ENCODE measurements at places on chromosomes 7 and 10.
A peak's percentile ranks its signal among the peaks of the same experiment; 100 is the strongest.

DNA sequence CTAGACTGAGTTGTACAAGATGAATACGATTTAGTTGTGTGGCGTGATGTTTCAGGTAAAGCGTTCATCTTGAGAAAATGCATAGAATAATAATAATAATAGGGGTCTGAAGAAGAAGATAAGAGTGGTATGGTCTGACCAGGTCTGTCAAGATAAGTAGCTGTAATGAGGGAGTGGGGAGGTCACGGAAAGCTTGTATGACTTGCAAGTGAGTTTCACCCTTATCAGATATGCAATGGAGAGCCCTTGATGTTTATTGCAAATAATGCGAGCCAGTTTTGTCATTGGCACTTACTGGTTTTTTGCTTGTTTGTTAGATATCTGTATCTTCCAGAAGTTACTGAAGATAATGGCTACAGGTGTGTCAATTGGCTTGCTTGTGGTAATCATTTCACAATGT is 611.5 kb downstream of the CNTNAP2 start:
- DNase-seq: no peak

DNA sequence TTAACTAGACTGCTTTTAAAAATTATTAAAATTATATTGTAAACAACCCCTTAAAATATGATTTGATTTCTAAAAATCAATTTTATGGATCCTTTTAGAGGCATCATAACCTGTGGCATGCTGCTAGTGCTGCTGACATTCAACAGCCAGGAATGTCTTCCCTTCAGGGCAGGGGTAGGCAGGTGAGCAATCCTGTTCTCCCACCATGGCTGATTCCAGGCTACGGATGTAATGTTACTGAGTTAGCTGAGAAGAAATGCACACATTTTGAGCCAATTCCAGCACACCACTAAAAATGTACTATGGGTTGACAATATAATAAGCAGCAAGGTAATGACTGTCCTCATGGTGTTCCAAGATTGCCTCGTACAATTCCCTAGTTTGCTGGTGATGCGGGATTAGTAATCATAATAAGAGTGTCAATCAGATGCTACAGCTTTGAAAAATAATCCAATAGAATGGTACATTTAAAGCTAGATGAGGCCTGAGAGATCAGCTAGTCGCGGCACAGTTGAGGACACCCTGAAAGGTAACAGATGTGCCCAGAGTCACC is 108.7 kb upstream of the PRR15 start:
- no peak for DNase-seq

DNA sequence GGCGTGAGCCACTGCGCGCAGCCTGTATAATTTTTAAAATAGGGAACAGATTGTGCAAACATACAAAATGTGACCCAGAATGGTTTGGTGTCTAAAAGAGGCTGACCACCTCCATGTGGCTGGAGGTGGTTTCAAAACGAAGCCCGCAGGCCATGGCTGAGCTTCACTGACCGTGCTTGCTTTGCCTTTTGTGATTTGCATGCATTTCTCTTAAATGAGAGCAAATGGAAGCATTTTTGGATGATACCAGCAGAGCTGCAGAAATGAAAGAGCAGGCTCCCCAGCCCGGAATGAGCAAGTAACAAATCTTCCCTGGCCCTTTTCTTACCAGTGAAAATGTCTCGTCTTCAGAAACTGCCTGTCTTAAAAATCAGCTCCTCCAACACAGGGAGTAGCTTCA is 239.9 kb downstream of the CAMK1D start:
- DNase-seq: no peak

DNA sequence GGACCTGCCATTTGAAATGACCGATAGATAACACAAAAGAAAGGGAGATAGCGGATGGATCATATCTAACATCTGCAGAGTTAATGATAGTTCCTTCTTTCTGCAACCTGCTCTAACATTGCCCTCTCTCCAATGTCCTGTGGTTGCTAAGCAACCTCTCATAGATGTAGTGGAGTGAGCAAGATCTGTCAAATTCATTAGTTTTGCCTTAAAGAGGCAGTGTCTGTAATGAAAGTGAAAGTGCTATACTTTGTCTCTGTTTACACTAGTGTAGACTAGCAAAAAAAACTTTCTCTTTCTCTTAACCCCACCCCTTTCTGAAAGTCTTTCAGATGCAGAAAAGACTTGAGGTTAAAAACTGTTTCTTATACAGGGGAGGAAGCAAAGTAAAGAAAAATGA is 1196.9 kb downstream of the SORCS3 start:
- DNase-seq: no peak

DNA sequence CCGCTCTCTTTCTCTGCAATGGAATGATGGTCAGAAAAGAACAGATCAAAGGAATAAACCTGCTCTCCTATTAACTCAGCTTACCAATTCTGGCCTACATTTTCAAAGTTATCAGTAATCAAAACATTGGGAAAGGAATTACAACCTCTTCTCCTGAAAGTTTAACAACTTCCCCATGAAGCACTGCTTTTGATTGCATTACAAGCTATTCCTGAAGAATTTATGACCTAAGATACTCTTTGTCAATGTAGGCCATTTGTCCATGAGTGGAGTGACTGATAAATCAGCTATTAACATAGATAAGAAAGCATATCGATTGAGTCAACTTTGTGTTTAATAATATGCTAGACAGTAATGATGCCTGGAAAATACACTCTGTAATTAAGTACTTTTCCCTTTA is 271.7 kb upstream of the C7orf33 start:
- DNase-seq: no peak

DNA sequence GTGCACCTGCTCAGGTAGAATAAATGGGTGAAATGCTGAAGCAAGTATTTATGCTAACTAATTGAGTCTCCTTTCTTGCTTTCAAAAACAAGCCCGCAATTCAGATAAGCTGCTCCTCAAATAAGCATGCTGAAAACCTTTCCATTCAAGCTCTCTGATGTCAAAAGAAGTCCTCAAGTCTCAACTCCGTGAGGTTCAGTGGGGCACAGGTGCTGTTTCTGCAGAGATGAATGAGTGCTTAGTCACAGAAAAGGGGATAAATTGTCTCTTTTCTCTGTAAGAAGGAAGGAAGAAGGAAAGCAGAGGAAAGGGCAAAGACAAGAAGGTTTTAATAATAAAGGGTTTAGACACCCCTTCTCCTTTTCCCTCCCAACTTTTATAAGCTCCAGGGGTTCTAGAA is 229.8 kb upstream of the NPY start:
- no peak for DNase-seq

GRCh38 chr7:130113887-130114286 is 43.6 kb downstream of the KLHDC10 start:
- DNase-seq: no peak

- DNase-seq: no peak
Measured at GRCh38 chr10:79243181-79244067, 103.8 kb upstream of the PPIF start.

- DNase-seq: no peak
Measured at GRCh38 chr10:12705943-12706342, 295.6 kb downstream of the CCDC3 start.

DNA sequence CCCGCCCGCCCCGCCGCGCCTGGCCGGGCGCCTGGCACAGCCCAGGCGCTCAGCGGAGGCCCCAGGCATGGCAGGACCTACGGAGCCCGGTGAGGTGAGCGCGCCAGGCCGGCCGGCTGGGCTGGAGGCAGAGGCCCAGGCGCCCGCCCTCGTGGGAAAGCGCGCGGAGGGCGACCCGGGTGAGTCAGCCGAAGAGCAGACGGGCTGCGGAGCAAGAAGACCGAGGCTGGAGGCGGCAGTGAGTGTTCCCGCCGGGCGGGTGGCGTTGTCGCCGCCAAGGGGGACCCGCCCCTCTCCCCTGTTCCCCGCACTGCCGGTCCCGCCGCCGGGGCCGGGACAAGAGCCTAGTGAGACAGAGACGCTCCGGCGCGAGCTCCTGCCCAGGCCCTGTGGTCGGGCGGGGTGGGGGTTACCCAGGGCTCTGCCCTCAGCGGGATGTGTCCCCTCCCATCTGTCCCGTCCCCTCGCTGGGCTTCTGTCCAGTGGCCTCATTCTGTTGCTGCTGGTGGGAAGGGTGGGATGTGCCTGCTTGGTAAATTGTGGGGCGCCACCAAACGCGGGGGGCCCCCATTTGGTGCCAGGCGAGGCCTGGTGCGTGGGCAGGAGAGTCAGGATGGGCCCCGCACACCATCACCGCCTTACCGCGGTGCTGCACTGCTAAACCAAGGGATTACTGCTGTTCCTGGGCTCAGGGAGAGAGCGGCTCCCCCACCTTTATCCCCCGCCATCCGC is 17.0 kb upstream of the NODAL start:
- peak; percentile 26 for DNase-seq

DNA sequence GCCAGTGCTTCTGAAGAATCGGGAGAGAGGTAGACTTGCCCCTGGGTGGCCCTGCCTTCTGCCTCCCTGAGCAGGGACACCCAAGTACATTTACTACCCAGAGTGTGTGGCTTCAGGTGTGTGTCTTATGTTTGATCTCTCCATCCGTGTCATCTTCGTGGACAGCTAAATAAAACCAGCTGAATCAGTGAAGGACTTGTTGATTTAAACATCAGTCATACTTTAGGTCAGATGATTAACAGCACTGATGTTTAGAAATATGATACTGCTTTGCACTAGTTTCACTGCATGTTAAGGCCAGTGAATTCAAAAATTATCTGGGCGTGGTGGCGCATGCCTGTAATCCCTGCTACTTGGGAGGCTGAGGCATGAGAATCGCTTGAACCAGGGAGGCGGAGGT is 4.0 kb downstream of the MTG1 start:
- no peak for DNase-seq

- DNase-seq: no peak
Measured at GRCh38 chr10:43688348-43688892, 39.7 kb upstream of the ZNF32 start.

- no peak for DNase-seq
Measured at GRCh38 chr7:142890874-142891485, 5.4 kb upstream of the TRPV6 start.

- no peak for DNase-seq
Measured at GRCh38 chr10:3493621-3494020, 291.4 kb downstream of the KLF6 start.

GRCh38 chr7:154914308-154914995 is 88.5 kb downstream of the PAXIP1 start:
- no peak for DNase-seq

- DNase-seq: no peak
Measured at GRCh38 chr10:81570878-81571794, 303.9 kb upstream of the NRG3 start.

DNA sequence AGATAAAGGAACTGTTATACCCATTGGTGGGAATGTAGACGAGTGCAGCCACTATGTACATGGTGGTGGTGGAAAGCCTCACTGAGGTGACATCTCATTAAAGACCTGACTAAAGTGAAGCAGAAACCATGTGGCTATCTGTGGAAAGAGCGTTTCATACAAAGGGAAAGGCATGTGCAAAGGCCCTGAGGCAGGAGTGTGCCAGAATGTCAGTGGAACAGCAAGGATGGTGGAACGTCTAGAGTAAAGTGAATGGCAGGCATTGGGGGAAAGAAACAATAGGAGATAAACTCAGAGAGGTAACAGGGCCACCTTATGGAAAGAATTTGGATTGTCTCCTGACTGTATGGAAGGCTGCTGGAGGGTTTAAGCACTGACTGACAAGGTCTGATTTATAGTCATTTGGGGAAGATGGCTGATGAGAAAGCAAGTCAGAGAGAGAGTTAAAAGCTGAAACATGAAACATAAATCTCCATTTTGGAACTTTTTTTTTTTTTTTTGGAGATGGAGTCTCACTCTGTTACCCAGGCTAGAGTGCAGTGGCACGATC is 245.7 kb downstream of the STK31 start:
- DNase-seq: no peak

- DNase-seq: no peak
Measured at GRCh38 chr10:11810973-11811372, 12.2 kb upstream of the PROSER2 start.

GRCh38 chr10:73467206-73467605 is 28.6 kb downstream of the PPP3CB start:
- DNase-seq: no peak

DNA sequence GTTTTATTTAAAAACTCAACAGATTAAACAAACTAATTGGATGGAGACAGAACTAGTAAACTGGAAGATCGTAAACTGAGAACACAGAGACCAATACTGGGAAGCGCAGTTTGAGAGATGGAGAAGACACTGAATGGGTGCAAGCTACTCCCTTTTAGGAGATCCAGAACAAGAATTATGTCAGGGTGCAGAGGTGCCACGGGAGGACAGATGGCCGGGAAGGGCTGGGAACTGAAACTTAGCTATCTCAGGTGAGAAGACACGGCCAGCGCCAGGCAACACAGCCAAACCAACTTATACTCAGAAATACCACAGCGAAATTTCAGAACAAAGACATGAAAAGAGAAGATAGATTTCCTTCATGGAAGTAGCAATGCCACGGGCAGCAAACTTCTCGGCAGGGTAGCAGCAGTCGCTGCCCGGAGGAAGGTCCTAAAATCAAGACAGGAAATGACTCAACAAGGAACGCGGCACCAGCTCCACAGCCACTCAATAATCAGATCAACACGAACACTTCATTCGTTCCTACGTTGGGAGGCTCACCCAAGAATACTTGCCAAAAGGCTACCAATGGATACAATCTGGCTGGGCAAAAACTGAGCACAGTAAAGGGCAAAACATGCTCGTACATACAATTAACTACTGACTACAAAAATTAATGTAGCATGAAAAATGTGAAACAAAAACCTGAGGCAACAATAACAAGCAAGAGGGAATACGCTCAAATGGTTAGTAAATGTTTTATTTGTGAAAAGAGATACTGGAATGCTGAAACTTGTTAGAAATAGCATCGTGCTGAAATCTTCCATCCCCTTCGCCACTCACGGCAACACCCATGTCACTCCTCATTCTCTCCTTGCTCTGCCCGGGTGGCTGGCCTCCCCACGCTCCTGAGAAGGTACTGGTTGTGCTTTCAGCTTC is 2.2 kb upstream of the LRRC27 start:
- DNase-seq: no peak

DNA sequence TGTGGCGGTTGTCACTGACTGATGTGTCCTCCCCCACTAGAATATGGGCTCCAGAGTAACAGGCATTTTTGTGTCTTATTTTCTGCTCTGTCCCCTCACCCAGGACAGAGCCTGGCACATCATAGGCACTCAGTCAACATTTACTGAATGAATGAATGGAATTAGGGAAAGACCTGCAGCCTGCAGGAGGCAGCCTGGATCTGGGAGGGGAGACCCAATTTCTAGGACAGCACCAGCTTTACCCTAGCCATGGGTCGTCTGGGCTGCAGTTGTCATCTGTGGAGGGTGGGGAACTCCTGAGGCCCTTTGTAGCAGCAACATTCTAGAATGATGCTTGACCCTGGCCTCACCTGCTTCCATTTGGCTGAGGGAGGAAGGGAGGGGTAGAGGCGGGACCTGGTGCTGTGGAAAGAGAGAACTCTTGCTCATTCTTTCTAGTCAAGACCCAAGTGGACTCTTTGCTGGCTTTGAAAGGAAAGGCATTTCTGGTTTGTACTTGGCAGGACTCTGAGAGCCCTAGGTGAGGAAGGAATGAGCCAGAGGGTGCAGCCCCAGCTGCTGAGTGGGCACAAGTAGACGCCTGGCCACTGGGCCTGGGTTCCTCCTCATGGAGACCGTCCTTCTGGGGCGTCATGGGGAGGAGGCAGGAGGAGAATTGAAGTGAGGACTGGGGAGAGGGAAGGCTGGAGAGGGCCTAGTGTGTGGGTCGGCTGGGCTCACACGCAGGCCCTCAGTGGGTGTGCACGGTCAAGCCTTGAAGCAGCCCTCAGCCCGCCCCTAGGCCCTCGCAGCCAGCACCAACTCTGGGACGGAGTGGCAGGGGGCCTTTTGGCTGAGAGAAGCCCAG is 8.9 kb downstream of the FGF8 start:
- no peak for DNase-seq

Data from AG04450 (cell line).